AG08396 (cell line): ENCODE measurements at places on chromosomes 7 and 10.

- DNase-seq, result no peak
These were observed 38.2 kb upstream of the GTF2I start for GRCh38 chr7:74619235-74619860.

DNA sequence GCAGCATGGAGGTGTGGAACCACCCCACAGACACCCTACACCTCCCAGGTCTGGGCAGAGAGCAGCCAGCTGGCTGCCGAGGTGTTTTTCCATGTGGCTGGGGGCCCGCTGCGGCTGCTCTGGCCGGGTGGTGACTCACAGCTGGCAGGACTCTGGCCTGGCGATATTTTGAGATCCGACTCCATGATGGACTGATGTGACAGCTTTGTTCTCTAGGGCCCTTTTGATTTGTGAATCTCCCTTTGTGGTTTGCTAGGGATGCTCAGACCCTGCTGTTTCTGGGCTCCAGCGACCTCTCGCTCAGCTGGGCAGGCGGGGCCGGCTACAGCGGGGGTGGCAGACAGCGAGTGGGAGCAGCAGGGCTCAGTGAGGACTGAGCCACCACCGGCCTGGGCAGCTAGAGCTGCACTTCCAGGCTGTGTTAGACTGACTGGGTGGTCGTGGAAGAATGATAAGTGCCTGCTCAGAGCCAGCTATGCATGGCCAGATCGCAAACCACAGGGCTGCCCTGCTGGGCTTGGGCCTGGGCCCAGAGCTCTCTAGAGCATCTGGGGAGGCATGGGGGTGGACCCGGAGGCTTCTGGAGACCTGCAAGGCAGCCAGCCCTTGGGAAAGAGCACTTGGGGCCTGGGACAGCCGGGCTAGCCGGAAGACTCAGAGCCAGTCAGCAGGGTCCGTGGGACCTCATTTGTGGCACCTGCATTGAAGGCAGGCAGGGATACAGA, 46.2 kb upstream of the GDF10 start:
- peak; percentile 81 for DNase-seq

DNA sequence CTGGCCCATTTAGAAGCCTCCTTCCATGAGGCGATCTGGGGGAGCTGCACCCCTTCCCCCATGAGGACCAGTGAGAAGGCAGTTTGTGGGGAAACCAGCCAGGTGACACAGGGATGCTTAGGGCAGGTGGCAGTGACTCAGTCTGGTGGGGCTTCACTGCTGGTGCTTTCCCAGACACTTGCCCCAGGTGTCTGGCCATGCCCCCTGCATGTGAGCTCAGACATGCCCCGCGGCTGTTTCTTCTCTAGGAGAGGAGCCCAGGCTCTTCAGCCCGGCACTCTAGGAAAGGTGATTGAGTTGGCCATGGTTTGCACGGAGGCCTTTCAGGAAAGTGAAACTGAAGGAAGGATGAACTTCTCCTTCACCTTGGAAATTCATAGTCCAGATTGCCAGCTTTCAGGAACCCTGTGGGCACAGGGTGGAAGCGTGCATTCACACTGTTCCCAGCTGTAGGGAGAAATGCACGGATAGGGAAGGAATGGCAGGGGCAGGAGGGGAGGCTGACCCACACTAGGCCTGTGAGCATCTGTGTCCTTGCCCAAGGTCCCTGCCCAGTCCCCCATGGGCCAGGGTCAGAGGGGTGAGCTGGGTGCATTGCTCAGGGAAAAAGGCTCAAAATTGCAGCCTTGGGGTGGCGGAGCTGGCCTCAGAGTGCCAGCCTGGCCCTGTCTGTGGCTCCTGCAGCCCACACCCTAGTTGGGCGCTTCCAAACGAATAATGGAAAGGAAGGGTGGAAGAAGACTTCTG, 359.1 kb downstream of the GLRX3 start:
- DNase-seq, result no peak

GRCh38 chr10:7314170-7314569, 96.7 kb downstream of the SFMBT2 start:
- DNase-seq, result no peak

DNA sequence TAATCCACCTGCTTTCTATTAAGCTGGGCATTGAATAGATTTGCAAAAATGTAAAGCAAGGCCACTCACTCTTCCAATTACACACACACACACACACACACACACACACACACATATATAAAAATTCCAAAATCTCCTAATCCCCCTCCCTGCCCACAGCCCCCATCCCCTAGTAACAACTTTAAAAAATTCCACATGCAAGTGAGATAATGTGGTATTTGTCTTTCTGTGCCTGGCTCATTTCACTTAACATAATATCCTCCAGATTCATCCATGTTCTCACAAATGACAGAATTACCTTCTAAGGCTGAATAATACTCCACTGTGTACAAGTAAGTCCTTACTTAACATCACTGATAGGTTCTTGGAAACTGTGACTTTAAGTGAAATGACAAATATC, 24.2 kb downstream of the SH2D4B start:
- no peak for DNase-seq

GRCh38 chr7:2473496-2474180, 2.6 kb downstream of the GRIFIN start:
- DNase-seq, result no peak
